ENCODE measurements at places on chromosomes 11 and 22.

- DNase-seq: no peak
These were observed 184.8 kb upstream of the ARHGAP20 start for GRCh38 chr11:110897035-110897434.

GRCh38 chr22:27714068-27714467 lies 87.5 kb downstream of the MN1 start:
- DNase-seq: no peak

- DNase-seq: no peak
These were observed 434.1 kb upstream of the FAT3 start for GRCh38 chr11:91790346-91791170.

- no peak for DNase-seq
These were observed 6.4 kb downstream of the RAC2 start for GRCh38 chr22:37237371-37238268.

DNA sequence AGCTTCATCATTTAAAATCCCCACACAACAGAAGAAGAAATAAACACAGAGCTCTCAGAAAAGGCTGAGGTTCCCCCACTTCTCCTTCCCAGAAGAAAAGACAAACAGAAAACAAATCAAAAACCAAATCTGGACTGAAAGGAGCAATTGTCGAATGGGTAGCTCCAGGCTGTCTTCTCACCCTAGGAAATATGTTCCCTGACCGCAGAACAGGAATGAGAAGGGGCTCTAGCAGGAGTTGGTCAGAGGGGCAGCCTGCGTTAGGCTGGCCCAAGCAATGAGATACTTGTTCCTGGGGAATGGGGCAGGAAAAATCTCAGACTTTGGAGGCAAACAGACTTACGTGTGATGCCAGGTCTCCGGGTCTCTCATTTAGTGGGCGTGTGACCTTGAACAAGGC lies 562.6 kb upstream of the CADM1 start:
- DNase-seq: no peak

DNA sequence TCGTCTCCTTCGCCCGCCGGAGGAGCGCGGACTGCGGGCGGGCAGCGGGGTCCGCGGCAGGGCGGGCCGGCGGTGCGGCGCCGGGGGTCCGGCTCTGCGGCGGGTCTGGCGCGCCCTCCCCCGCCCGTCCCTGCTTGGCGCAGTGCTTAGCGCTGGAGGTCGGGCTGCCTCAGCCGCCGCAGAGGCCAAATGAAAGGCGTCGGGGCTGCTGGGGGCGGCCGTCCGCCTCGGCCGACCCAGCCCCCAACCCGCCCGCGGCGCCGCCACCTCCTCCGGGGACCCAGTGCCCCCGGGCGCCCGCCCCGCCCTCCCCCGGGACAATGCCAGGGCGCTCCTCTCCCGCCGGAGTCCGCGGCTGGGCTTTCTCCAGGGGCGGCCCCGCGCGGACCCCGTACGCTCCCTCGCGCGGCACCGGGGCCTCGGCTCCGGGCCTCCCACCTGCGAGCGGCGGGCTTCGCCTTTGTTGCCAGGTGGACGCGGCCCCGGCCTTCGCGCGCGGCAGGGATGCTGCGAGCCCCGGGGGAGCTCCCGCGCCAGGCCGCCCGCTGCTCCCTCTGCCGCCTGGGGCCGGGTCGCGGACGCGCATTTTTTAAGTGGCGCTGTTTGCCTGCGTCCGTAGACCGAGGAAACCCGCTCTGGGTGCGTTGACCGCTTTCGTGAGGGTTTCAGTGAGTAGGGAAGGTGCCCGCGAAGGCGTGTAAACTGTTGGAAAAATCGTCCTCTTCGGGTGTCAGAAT lies 583 bp downstream of the APLP2 start:
- DNase-seq: peak; percentile 40

DNA sequence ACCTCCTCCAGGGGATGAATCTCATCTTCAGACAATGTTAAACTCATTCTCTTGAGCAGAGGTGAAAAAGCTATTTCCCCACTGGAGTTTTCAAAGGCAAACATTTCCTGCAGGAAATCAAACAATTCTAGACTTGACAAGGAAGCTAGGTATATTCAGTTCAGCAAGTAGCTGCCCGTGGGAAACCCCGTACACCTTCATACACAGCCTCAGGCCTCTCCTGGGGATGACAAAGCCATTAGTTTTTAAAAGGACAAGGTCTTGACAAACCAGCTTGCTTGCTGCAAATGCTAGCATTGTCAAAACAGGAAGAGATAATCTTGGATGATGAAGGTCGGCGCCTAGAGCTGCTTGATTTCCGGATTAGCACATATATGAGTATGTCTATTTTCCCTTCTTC lies 1630.8 kb upstream of the TENM4 start:
- no peak for DNase-seq

GRCh38 chr11:20042811-20043341 lies 117.4 kb downstream of the DBX1 start:
- DNase-seq: no peak

DNA sequence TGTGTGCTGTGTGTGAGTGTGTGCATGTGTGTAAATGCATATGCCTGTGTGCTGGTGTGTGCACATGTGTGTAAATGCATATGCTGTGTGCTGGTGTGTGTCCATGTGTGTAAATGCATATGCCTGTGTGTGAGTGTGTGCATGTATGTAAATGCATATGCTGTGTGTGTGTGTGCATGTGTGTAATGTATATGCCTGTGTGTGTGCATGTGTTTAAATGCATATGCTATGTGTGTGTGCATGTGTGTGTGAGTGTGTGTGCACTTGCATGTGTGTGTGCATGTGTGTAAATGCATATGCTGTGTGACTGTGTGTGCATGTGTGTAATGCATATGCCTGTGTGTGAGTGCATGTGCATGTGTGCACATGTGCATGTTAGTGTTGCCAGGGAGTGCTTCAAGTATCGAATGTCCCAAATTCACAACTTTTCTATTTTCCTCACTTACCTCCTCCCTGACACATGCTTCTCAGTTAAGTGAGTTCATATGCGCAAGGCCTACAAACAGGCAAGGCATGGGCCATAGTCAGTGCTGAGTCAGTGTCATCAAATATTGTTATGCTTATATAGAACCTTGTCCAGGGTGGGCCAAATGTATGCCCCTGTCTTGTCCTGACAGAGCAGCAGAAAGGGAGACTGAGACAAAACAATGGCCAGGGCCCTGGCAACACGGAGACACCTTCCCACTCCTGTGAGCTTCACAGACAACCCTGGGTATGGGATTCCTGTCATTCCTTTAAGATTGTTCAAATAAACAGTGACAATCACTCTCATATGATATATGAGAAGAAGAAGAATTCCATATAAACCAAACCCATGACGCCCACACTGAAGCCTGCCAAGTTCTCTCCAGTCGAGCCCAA lies 38.6 kb downstream of the GGTLC2 start:
- no peak for DNase-seq

GRCh38 chr11:61554172-61554988 lies 26.5 kb downstream of the SYT7 start:
- no peak for DNase-seq

GRCh38 chr11:87286338-87286737 lies 248.6 kb downstream of the TMEM135 start:
- DNase-seq: no peak

- no peak for DNase-seq
These were observed 18.5 kb downstream of the MORC2 start for GRCh38 chr22:30949934-30950660.

GRCh38 chr11:134369656-134370525 lies 38.1 kb downstream of the GLB1L2 start:
- no peak for DNase-seq

DNA sequence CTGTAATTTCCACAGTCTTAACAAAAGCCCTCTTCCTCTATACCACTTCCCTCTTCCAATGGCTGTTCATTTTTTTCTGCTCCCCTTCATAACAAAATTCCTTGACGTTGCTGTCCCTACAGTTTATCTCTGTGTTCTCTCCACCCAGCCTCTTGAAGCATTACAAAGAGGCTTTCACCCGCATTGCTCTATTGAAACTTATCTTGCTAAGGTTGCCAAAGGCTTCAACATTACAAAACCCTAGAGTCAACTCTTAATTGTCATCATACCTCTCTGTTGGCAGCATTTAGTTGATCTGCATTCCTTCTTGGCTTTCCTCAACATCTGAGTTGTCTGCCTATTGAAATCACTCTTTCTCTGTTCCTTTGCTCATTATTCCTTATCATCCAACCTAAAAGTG lies 1055.7 kb downstream of the JRKL start:
- no peak for DNase-seq

DNA sequence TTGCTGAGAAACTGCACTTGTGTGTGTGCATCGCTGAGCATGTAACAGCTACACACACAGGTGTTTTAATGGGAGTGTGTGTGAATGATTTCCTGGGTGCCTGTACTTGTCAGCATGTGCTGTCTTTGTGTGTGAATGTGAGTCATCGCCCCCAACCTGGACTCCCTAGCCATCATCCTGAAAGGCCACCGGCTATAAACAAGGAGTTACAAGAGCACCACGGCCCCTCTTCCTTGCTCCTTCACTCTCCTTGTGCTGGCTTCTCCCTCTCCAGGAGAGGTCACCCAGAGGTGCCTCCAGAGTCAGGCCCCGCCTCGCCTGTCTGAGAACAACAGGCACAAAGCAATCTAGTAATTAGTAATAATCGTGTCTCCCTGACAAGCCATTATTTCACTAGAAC lies 419.2 kb downstream of the BUD13 start:
- no peak for DNase-seq

DNA sequence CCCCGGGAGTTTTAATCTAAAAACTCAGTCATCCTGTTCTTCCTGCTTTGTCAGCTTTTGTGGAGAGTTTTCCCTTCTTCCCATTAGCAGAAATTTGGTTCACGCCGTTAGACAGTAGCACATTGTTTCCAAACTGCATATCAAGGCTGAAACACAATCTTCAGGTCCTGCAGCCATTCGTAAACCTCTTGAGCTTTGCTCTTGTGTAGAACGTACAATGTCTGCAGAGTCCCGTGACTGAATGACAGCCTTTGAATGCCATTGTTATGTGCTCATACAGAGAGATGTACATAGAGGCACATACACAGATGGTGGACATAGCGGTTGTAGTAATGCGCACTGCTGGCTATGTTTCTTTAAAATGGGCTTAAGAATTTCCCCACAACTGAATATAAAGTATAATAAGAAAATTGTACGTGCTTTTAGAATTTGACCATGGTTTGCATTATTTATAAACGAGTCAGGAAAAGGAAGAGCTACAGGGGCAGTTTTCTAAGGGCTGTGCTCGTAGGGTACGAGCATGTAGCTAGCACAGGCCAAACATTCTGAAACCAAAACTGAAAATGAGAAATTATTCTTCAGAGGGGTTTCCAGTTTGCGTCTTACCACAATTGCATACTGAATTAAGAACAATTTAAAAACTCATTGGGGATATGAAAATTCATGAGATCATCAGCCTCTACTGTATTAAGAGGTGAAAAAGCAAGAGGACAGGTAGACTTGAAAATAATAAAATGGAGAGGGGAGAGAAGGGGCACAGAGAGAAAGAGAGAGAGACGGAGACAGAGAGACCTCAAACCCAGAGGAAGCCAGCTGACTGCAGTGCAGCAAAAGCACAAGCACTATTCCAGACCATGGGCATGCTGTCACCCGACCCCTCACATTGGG lies 310.1 kb downstream of the CADM1 start:
- no peak for DNase-seq

DNA sequence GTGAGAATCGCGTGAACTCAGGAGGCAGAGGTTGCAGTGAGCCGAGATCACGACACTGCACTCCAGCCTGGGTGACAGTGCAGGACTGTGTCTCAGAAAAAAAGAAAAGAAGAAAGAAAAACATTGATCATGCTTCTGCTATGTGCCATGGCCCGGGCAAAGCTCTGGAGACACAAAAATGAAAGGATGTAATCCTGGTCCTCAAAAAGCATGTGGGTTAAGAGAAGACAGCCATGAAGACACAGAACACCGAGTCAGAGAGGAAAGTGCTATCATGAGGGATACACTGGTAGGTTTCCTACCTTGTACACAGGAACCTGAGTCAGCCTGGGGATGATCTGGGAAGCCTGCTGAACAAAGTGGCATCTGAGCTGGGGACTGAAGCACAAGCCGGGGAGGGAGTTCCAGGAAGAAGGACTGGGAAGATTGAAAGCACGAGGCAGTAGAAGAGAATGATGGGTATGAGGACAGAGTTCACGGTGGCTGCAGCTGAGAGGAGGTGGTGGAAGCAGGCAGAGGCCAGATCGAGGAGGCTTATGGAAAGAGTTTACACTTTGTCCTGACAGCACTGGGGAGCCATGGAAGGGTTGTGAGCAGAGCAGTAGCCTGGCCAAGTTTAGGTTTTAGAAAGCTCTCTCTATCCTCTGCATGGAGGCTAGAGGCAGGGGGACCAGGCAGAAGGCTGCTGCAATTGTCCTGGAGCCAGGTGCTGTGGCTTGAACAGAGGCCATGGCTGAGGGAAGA lies 9.9 kb upstream of the MAFF start:
- no peak for DNase-seq

- DNase-seq: no peak
These were observed 2226.5 kb upstream of the RAG2 start for GRCh38 chr11:38824573-38824972.
